ENCODE measurements at places on chromosomes 3 and 15.
A peak's percentile ranks its signal among the peaks of the same experiment; 100 is the strongest.

GRCh38 chr3:95586754-95587153 lies 1227.6 kb upstream of the EPHA6 start:
- no peak for DNase-seq

GRCh38 chr15:38085114-38085513 lies 150.7 kb downstream of the TMCO5A start:
- DNase-seq = no peak

DNA sequence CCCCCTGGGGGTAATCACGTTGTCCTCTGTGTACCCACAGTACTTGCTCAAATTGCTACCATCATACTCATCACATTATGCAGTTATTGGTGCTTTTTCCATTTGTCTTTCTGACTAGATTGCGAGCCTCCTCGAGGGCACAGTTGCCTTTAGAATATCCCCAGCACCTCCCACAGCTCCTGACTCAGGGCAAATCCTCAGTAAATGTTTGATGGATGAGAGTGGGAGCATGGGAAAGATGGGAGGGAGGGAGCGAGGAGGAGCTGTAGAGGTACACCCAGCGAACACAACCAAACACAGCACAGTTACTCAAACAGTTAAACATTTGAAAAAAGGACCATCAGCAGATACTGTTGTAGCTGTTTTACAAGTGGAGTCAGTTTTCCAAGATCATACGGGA lies 27.9 kb downstream of the SIDT1 start:
- DNase-seq = no peak

DNA sequence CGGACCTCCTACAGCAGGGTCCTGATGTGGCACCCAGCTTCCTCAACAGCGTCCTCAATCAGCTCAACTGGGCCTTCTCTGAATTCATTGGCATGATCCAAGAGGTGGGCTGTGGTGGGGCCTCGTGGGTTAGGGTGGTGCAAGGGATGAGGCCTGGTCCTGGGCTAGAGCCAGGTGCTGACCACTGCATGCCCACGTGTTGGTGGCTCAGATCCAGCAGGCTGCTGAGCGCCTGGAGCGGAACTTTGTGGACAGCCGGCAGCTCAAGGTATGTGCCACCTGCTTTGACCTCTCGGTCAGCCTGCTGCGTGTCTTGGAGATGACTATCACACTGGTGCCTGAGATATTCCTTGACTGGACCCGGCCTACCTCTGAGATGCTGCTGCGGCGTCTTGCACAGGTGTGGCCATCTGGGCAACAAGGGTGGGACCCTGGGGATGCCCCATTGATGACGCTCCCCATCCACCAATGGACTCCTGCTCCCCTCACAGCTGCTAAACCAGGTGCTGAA lies 3.8 kb downstream of the AMIGO3 start:
- no peak for DNase-seq

DNA sequence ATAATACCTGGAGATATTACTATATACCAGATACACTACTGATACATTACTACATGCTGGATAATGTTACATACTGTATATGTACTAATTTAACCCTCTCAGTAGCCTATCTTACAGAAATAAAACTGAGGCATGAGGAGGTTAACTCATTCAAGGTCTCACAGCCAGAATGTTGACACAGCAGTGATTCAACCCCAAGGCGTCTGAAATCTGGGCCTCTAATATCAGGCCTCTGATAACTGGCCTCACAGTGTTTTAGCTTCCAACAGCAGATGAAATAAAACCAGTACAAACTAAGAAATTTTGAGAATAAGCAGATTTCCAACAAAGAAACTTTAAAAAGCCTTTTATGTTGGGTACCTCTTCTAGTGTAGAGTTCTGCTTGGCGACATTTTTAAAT lies 23.4 kb downstream of the DZIP1L start:
- no peak for DNase-seq

DNA sequence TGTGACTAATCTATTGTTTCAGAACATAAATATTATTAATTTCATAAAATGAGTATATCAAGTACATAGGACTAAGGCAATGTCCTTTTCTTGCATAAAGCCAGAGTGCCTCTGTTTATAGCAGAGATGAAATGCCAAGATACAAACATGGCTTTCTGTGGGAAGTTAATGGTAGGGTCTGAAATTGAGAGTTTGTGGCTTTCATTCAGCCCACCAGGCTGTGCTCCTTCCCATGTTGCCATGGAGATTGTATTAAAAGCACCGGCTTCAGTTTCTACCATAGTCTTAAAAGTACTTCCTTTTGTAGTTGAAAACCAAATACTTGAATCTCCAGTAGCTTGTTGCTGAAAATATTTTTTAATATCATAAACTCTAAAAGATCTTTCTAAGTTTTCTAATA lies 114.0 kb downstream of the LRRC28 start:
- no peak for DNase-seq

DNA sequence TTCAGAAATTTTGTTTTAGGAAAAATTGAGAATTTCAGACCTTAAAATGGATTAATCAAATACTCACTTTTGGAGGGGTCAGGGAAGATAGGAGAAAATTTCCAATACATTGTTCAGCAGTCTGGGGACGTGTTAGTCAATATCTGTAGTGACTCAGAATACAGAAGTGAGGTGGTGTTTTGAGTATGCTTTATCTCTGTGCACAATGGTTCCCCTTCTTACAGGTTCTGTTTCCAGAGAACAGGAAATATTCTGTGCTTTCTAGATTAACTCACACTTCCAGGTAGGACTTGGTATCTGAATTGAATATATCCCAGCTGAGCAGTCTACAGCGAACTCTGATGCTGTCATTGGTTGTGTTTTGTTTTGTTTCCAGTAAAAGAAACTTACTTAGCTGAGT lies 30.7 kb upstream of the CCDC54 start:
- no peak for DNase-seq

DNA sequence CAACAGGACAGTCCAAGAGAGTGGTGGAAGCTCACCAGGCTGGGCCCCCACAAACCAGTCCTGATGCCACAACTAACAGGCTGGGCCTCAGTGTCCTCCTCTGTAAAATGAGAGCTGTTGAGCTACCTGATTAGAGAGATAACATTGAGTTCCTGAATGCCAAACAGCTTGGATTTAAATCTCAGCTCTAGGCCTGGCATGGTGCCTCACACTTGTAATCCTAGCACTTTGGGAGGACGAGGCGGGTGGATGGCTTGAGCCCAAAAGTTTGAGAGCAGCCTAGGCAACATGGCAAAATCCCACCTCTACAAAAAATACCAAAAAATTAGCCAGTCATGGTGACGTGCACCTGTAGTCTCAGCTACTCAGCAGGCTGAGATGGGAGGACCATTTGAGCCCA lies 20.1 kb upstream of the TMCC1 start:
- no peak for DNase-seq

DNA sequence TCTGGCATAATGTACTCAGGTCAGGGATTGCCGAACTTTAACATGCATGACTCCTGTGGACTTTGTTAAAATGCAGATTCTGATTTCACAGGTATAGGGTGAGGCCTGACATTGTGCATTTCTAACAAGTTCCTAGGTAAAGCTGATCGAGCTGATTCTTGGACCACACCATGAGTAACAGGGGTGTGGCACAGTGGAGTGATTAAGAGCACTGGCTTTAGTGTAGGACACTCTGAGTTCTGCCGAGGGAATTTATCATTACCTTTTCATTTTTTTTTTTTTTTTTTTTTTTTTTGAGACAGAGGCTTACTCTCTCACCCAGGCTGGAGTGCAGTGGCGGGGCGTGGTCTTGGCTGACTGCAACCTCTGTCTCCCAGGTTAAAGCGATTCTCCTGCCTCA lies 169.3 kb downstream of the ADAMTS9 start:
- DNase-seq = no peak

- no peak for DNase-seq
Measured at GRCh38 chr15:57364282-57365007, 11.9 kb upstream of the CGNL1 start.

GRCh38 chr15:56659197-56659596 lies 74.1 kb downstream of the ZNF280D start:
- no peak for DNase-seq

GRCh38 chr3:178198329-178198728 lies 337.9 kb upstream of the KCNMB2 start:
- DNase-seq = no peak

DNA sequence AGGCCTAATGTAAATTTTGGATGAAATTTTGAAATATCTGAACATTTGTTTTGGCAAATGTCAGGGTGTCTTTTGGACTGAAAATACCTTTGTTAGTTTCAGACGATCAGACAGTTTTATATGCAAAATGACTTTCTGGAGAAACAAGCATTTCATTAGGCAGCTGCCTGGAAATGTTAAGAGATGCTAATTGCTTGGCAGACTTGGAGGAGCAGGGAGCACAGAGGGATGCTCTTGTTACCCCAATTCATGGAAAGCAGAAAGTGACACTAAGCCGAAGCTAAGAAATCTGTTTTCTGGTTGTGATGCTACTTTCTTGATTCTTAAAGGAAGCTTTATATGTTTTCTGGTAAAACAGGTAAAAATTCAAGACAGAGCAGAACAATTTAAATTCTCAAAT lies 204.3 kb upstream of the GBE1 start:
- DNase-seq = no peak

DNA sequence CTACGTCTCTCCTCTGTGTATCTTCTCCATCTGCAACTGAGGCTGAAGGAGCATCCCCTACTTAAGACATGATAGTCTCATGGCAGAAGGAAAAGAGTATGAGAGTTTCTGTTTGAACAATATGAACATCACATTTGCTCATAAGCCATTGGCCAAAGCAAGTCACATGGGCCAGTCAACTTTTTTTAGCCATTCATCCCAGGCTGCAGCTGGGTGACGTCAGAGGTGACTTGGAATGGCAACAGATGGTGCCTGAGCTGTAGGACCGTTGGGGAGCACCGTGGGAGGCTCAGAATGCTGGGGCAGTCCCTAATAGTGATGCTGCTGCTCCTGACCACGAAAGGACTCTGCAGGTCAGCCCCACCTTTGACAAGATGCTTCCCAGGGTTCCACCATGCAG lies 58.7 kb downstream of the CRTC3 start:
- DNase-seq = no peak

DNA sequence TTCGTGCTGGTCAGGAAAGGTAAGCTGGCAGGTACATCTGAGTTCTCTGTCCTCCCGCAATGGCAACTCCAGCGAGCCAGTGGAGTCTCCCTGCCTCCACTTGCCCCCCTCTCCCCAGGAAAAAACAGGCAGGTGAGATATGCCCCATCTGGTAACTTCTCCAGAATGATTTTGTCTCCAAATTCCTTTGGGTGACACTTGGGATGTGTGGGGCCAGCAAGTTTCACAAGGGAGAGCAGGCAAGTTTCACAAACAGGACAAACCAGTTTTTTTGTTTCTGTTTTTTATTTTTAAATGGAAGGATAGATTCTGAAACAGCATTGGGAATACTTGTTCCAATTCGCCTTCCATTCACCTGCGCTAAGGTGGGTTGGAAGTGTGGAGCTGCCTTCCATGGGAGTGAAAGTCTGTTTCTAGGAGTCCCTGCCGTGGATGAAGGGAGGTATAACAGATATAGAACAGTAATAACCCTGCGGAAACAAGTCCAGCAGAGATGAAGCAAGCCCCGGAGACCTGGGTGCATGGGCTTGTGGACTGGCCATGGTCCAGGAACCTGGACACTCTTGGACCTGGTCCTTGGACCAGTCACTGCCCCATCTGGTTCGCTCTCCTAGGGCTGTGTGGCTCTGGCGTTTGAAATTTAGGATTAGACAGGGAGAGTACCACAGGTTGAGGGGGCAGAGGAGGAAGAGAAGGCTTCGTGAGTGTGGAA lies 22.9 kb upstream of the KIF23 start:
- no peak for DNase-seq

DNA sequence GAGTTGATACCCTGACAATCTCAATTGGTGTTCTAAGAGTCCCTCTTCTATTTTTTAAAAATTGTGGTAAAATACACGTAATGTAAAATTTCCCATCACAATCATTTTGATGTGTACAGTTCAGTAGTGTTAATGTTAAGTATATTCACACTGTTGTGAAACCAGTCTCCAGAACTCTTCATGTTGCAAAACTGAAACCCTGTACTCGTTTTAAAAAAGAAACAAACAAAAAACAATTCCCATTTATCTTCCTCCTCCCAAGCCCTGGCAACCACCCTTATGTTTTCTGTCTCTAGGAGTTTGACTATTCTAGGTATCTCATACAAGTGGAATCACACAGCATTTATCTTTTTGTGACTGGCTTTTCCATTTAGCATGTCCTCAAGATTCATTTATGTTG lies 28.7 kb upstream of the ALPK3 start:
- no peak for DNase-seq

DNA sequence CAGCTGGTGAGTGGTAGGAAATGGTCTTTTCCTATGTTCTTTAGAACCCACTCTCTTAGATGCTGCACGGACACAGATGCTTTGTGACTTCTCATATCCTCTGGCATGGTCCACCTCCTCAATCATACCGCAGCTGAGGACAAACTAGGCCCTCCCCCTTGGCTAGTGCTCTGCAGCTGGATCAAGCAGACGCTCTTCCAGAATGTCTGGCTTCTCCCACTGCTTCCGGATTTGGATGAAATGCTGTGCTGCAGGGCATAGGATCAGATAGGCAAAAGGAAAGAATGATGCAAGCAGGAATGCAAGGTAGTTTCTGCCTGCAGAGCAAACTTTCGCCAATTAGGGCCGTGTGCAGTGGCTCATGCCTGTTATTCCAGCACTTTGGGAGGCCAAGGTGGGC lies 75.7 kb upstream of the SLC4A7 start:
- no peak for DNase-seq

GRCh38 chr3:110568246-110568645 lies 503.4 kb upstream of the NECTIN3 start:
- DNase-seq = no peak

GRCh38 chr15:71313806-71314205 lies 198.5 kb downstream of the THSD4 start:
- DNase-seq = no peak

DNA sequence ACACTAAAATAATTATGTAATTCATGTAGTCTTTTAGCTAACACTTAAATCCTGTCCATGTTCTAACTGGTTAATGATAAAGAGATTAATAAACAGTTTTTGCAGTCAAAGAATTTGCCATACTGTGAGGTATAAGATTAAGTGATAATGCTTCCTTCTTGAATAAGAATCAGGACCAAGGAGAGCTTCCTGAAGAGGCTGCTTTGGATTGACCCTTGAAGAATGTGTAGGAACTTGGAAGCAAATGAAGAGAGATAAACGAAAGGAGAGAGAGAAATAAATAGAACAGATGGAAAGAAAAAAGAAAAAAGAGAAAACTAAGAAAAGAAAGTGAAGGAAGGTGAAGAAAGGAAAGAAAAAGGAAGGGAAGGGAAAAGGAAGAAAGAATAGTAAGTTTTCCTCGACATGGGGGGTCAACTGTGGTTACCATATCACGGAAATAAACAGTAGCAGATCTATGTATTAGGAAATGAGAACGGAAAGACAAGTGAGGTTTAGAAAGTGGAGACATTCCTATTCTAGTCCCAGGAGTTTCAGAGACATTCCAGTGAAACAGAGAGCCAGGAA lies 539.8 kb downstream of the FGF12 start:
- DNase-seq = no peak

- no peak for DNase-seq
Measured at GRCh38 chr3:69126999-69127398, 4.6 kb upstream of the LMOD3 start.

GRCh38 chr3:72288955-72289691 lies 504.2 kb upstream of the PROK2 start:
- DNase-seq = peak; percentile 35
